Stimulated activated naive CD4-positive, alpha-beta T cell treated with Interleukin-2 at 50 U/mL for 16 hours (primary cell): ENCODE measurements at places on chromosomes 4 and X.

- no peak for DNase-seq
Observed at GRCh38 chr4:70874268-70875156, 27.7 kb upstream of the MOB1B start.

GRCh38 chrX:83916525-83916924, 55.6 kb downstream of the CYLC1 start:
- DNase-seq, result no peak

- DNase-seq, result no peak
Observed at GRCh38 chr4:13627178-13627605, 333 bp downstream of the BOD1L1 start.

GRCh38 chr4:139584013-139584412, 28.0 kb upstream of the SETD7 start:
- no peak for DNase-seq

DNA sequence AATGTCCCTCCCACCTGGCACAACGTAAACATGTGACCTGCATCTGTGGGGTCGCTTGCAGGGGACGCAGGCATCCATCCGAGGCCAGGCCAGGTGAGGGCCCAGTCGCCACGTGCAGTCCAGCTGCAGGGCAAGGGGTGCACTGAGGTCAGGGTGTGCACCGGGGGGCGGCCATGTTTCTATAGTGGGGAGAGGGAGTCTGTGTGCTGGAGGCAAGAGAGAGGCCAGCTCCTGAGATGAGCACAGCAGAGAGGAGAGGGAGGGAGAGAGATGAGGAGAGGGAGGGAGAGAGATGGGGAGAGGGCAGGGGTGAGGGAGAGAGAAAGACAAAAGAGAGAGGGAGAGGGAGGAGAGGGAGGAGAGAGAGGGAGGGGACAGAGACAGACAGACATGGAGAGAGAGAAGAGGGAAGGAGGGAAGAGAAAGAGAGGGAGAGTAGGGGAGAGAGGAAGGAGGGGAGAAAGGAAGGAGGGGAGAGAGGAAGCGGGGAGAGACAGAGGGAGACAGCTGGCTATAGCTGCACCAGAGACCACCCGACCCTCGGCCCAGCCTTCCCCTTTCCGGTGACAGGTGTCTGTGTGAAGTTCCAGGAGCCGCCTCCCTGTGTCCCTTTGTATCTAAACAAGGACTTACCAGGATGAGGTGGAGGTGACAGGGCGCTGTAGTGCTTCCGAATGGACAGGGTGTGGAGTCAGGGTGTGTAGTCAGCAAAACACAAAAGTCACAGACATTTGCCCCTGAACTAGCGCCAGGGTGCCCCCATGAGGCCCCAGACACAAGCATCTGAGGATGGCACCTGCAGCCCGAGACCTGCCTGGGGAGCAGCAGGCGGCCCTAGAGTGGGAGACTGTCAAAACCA, 68.7 kb downstream of the ADRA2C start:
- no peak for DNase-seq

DNA sequence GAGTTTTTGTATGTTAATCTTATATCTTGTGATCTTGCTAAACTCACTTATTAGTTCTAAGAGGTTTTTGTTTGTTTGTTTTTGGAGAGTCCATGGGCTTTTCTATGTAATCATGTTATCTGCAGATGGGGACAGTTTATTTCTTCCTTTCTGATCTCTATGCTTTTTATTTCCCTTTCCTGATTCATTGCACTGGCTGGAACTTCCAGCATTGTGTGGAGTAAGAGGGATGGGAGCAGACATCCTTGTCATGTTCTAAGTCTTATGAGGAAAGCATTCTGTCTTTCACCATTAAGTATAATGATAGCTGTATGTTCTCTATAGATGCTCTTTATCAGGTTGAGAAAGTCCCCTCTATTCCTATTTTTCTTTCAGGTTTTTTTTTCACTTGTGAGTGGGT, 90.6 kb upstream of the TBC1D9 start:
- DNase-seq, result no peak

DNA sequence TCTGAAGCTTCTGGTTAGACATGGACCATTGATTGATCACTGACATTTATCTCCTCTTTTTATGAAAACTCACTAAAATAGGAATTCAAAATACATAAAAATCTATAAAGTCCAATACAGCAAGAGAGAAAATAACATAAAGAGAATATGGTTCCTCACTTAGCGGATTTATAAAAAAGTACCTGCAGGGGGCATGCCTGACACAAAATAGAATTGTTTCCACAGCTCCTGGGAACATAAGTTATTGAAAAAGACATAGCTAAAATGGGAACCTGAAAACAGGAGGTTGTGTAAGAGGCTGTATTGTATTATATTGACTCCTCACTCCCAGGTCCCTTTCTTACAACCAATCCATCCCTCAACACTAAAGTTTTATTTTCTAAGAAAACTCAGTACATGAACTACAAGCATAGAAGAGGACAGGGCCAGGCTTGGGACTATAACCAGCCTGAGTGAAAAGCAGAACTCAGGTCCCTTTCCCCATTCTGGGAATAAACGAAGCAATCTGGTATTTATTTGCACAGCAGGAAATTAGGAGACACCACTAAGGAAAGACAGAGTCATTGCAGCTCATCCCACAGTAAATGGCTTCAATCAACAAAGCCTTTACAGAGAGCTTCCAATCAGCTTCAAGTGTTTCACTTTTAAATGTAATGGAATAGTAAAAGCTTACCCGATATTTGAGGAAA, 121.1 kb upstream of the NDST4 start:
- no peak for DNase-seq

DNA sequence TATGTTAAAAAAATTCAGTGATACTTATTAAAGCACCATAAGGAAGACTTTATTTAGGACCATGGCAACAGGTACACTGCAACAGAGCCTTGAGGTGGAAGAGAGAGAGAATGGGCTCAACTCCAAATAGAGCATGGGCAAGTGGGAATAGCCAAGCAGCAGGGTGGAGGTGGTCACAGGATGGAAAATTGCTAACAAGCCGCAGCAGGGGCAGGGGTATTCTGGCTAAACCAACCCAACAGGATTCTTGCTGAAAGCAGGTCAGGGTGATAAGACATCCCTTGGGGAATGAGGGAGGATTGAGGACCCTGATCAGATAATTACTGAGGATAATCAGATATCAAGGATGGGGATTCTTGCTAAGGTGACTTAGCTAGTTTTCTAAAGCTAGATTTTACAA, 177.5 kb downstream of the ZIC3 start:
- DNase-seq, result no peak

DNA sequence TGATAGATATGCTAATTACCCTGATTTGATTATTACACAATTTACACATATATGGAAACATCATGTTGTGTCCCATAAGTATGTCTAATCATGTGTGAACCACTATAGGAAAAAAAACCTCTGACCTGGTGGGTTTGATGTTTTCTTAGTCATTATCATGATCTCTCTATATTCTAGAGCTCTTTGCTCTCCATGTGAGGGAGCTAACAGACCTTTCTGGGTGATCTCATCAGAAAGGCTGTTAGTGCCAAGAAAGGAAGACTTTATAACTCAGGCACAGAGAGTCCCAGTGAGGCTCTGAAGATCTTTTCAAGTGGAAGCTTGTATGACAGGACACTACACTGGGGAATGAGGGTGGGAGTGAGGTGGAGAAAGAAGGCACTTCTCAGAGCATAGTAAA, 527.7 kb upstream of the MAGEB2 start:
- no peak for DNase-seq

DNA sequence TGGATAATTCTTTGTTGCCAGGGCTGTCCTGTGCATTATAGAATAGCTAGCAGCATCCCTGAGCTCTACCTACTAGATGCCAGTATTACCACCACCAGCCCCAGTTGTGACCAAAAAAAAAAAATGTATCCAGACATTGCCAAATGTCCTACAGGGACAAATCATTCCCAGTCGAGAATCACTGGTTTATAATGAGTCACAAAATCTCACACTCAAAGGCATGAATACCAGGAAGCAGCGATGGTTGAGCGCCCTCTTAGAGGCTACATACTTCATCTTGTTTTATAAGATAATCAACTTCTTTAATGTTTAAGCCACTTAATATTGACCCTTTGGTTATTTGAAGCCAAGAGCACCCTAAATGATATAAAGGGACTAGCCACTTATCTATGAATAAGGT, 297.3 kb downstream of the DHX15 start:
- no peak for DNase-seq

DNA sequence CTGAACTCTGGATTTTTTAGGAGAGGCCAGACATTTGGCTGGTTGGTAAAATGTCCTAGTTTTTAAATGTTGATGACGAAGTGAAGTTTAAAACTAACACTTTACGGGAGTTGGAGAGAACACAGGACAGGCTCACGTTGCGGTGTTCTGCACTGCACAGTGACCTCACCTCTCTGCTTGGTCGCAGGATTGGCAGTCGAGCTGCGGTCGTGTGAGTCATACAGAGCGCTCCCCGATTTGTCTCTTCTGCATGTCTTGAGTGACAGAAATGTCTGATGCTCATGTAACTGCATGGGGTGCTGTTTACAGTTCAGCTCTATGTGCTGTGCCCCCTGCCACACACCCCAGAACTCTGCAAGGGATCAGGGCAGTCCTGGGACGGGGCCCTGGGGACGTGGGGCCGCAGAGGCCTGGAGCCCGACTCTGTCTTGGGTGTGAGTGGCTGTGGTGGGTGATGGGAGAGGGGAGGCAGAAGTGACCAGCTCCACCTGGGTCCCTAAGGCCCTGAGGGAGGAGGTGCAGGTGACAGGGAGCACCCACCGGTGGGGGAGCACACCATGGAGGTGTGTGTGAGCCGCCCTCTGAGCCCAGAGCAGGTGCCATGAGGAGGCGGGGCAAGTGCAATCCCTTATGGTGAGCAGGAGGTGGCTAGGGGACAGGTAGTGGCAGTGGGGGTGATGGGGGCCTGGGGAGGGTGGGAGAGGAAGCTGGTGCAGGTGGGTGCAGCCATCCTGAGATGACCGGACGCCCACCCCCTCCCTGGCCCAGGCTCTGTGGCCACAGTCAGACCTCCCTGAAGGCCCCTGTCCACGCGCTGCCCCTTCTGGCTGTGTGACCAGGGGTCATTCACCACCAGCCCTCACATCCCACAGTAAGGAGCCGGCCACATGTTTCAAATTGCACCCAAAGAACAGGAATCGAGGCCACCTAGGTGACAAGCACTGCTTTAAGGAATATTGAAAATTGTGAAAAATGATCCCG, 77.9 kb upstream of the ADRA2C start:
- DNase-seq, result no peak

- DNase-seq, result no peak
Observed at GRCh38 chr4:65393078-65393477, 277.2 kb downstream of the EPHA5 start.

DNA sequence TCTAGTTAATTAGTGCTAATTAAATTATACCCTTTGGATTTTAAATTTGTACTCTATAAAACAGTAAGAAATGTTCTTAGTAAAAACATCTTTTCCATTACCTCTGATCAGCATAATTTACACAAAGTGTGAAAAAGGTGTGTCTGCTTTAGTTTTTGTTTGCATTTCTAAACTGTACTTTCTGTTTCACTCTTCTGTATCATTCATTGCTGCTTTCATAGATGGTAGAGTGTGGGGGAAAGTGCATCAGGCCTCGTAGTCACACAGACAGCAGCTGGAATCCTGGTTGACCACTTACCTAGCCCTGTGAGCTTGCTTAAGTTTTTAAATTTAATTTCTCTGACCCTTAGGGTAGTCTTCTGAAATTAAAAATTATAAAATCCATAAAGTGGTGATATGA, 275.4 kb upstream of the PITX2 start:
- DNase-seq, result no peak

GRCh38 chrX:12548746-12549145, 242.5 kb upstream of the PRPS2 start:
- no peak for DNase-seq

DNA sequence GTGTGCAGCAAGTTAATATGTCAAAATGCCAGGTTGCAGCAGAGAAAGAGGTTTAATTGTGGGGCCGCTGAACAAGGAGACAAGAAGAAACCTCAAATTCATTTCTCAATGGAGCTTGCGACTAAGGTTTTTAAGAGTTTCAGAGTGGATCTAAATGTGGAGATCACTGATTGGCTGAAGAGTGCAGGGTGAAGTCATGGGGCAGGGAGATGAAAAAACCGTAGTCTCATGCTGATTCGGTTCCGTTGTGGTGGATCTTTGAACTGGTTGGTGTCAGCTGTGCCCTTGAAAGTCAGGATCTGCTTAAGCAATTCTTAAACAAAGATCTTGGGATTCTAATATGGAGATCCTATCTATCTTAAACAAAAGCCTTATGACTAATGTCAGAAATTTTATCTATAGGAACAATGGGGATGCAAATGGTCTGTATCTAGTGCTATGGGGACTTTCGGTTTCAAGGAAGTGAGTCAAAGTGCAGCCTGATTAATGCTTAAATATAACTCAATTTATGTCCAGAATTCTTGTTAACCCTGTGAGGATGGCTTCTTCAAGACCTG, 173.9 kb upstream of the CENPE start:
- DNase-seq, result no peak

- no peak for DNase-seq
Observed at GRCh38 chr4:131052646-131053045, 1956.7 kb downstream of the C4orf33 start.

GRCh38 chr4:48722509-48723446, 57.3 kb downstream of the FRYL start:
- DNase-seq, result no peak
